Amygdala (tissue), 56 donors: ENCODE measurements at places on chromosomes 1 and 21.

GRCh38 chr1:9079988-9080704, 10.7 kb upstream of the SLC2A5 start:
- no peak for DNase-seq

DNA sequence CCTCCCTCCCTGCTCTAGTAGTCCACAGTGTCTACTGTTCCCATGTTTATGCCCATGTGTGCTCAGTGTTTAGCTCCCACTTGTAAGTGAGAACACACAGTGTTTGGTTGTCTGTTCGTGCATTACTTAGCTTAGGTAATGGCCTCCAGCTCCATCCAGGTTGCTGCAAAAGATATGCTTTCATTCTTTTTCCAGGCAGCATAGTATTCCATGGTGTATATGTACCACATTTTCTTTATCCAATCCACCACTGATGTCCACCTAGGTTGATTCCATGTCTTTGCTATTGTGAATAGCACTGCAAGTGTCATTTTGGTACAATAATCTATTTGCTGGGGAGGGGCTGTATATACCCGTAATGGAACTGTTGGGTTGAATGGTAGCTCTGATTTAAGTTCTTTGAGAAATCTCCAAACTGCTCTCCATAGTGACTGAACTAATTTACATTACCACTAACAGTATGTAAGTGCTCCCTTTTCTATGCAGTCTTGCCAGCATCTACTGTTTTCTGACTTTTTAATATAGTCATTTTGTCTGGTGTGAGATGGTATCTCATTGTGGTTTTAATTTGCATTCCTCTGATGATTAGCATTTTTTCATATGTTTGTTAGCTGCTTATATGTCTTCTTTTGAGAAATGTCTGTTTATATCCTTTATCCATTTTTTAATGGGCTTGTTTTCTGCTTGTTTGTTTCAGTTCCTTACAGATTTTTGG, 191.9 kb upstream of the DMRTA2 start:
- DNase-seq = no peak

GRCh38 chr1:66336641-66336990, 197.3 kb upstream of the SGIP1 start:
- DNase-seq = no peak

DNA sequence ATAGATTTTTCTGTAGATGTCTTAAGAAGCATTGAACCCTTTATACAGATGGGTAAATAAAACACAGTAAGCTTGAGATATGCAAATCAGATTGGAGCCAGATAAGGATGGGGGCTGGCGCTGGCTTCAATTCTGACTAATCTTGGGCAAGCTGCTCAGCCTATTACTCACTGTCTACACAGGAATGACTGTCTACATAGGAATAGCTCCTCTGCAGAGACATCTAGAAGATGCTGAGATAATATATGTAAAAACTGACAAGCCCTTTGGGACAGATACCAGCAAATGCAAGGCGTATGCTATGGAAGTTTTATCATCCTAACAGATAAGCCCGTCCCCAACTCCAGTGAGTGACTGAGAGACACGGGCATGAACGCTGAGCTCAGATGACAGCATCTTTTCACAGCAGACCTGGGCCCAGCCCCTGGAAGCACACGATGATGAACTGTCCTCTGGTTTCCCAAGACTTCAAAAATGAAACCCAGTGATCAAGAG, 1.7 kb downstream of the CLDN14 start:
- no peak for DNase-seq

DNA sequence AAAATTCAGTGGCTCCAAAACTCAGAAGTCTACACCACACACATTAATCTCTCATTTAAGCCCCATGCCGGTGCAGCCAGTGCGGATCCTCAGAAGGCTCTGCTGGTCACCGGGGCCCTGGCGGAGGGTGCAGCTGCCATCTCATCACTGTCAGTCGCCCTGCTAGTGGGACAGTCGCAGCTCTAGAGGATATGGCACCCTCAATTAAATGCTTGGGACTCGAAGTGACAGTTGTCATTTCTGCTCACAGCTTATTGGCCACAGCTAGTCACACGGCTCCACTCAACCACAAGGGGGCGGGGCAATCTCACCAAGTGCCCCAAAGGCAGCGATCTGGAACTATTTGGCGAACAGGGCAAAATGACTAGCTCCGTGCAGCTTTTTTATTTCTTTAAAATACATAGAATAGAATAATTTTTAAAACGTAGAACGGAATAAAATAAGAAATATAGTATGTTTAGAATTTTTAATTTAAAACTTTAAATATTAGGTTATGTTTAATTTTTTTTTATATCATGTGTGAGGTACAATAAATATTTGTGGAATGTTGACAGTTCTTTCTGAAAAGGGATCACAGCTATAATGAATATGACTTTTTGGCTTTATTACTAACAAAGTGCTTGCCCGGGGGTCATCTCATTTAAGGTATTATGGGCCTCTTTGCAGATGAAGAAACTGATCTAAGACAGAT, 8.0 kb upstream of the MAN1C1 start:
- peak; percentile 75 for DNase-seq

GRCh38 chr1:159214149-159214760, 9.6 kb downstream of the ACKR1 start:
- no peak for DNase-seq

- no peak for DNase-seq
Observed at GRCh38 chr1:84264961-84265360, 36.5 kb upstream of the SAMD13 start.

- no peak for DNase-seq
Observed at GRCh38 chr21:40151611-40152010, 284.4 kb downstream of the PCP4 start.
